ENCODE measurements at places on chromosomes 4 and X.

DNA sequence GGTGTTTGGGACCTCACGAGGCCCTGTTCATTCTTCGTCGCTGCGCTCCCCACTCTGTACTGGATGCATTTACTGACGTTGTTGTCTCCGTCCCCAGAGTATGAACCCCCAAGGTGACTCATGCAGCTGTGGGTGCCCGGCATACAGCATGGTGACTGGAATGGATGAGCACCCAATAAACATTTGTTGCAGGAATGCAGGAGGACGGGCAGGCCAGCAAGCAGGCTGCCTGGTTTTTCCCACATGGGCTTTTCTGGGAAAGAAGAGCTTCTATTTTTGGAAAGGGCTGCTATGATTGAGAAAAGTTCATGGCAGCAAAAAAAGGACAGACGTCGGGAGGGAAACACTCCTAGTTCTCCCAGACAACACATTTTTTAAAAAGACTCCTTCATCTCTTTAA lies 893 bp upstream of the SOD3 start:
- peak; percentile 33 for DNase-seq

GRCh38 chrX:11266573-11267003 lies 26.6 kb upstream of the AMELX start:
- DNase-seq: no peak

GRCh38 chr4:92317047-92317446 lies 13.3 kb downstream of the GRID2 start:
- no peak for DNase-seq

DNA sequence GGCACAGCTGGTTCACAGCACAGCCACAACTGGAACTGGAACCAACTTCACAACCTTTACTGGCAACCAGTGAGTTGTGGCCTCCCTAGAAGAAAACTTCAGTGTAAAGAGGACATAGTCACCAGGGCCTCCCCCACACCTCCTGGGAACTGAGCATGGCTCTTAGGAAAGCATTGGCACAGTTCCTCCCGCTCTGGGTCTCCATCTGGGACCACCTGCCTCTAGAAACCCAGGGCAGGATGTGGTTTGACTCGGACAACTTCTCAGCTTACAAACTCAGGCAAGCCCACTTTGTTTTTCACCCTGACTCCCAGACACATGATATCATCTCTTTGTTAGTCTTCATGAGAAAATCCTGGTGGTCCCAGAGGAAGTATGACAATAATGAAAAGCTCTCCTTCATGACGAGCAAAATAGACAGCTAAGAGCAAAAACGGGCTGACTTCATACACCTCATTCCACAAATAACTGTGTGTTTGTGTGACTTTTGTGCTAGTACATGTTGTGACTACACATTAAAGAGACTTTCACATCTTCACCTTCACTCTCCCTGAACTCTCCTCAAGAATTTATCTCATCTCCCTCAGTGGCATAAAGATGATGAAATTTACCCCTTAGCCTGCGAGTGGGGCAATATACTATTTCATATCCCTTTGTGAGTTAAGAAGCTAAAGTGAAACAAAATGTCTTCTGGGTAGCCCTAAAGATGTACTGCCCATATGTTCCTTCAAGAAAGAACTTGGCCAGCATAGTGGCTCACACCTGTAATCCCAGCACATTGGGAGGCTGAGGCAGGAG lies 75.4 kb downstream of the SH3KBP1 start:
- no peak for DNase-seq

- no peak for DNase-seq
These were observed 33.1 kb downstream of the PCDH7 start for GRCh38 chr4:30753316-30753715.

All from body of pancreas (tissue), 4 donors.